ENCODE measurements at places on chromosomes 4 and X.

GRCh38 chr4:10090467-10091250, 25.9 kb downstream of the WDR1 start:
- no peak for DNase-seq

DNA sequence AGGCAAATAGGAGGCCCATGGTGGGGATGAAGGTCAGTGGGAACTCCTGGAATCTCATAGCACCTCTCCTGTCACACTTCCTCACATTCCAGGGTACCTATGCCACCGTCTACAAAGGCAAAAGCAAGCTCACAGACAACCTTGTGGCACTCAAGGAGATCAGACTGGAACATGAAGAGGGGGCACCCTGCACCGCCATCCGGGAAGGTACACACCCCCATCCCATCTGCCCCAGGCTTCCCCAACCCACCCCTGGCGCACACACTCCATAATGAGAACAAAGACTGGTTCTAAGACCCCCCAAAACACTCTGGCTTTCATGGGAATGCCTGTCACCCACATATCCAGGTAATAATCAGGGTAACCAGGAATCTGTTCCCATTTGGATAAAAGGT, 6.4 kb downstream of the CDK16 start:
- DNase-seq: no peak

GRCh38 chr4:152920768-152921167, 15.4 kb upstream of the FHDC1 start:
- no peak for DNase-seq

DNA sequence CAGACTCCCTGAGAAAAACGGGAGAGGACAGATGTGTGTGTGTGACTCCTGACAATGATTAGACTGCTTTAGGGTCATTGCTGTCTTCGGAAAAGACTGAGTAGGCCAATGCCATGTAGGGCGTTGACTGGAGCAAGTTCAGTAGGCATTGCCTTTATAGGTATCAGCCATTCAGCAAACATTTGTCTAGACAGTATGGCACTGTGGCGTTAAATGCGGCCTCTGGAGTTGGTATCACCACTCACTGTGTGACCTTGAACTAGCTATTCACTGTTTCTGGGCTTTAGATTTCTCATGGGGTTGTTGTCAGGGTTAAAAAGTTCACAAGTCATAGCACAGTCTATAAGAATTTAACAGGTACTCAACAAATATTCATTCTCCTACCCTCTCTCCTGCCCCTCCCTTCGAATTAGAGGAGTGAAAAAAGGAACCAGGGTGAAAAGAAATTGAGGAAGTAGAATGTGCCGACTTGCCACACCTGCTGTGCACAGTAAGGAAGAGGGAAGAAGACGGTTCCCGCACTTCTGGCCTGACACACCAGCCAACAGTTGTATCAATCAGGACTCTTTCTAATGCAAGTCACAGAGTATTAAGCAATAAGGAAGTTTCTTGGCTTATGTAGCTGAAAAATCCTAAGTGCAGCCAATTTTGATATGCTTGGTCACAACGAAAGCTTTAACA, 83.2 kb upstream of the PLAC8 start:
- no peak for DNase-seq

DNA sequence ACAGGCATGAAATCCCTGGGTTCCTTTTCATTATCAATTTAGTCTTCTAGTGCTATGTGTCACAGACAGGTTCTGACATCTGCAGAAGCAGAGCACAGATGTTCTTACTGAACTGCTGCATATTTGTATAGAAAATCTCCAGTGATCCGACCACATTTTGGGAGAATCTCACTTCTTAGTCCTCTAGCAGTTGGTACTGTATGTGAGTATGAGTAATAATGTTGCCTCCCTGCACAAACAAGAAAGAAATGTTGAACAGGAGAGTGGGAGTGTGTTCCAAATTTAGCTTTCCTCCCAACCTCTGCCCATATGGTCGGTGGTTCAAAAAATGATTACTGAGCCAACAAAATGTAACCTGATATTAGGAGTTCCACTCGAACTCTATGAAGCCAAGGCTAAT, 165.3 kb upstream of the GPC4 start:
- no peak for DNase-seq

GRCh38 chr4:153143527-153144348, 60.5 kb upstream of the TRIM2 start:
- DNase-seq: no peak

- no peak for DNase-seq
These were observed 240.9 kb downstream of the PALLD start for GRCh38 chr4:168737806-168738172.

DNA sequence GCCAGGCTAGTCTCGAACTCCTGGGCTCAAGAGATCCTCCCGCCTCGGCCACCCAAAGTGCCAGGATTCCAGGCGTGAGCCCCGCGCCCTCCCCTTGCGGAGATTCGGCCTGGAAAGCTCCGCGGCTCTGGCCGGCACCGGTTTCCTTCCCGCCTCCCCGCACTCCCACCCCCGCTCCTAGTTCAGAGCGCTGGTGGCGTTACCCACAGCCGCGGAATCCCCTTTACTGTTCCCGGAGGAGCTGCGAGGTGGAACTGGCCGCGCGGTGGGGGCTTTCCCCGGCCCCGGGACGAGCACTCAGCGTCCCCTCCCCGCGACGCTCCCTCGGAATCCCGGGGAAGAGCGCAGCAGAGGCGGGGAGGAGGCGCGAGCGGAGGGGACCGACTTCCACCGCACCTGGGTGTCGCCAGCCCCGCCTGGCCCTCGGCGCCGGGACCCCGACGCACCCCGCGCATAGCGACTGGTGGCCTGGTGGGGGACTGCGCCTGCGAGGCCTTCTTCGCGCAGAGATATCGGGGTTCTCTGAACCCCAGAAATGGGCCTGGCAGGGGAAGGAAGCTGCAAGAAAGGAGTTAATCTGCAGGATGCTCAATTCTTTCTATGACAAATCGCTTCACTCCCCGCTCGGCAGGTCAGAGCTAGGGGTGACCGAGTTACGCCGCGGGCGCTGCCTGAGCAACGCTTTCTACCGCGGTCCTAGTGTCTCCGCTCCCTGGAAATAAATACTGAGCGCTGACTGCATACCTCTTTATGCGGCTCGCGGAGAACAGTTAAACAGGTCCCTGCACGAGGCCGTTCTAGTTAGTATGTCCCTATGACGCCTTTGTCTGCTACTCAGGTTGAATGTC, 14.6 kb upstream of the SLC25A4 start:
- DNase-seq: no peak

GRCh38 chrX:2928191-2928582, 952 bp downstream of the ARSD start:
- peak; percentile 25 for DNase-seq

GRCh38 chr4:168674866-168675265, 178.0 kb downstream of the PALLD start:
- DNase-seq: no peak
